Amniotic stem cell (primary cell): ENCODE measurements at places on chromosomes 3 and 15.

- no peak for DNase-seq
These were observed 230.8 kb downstream of the FEZF2 start for GRCh38 chr3:62142331-62143085.

GRCh38 chr15:92343924-92344643 is 49.6 kb upstream of the ST8SIA2 start:
- DNase-seq = no peak

DNA sequence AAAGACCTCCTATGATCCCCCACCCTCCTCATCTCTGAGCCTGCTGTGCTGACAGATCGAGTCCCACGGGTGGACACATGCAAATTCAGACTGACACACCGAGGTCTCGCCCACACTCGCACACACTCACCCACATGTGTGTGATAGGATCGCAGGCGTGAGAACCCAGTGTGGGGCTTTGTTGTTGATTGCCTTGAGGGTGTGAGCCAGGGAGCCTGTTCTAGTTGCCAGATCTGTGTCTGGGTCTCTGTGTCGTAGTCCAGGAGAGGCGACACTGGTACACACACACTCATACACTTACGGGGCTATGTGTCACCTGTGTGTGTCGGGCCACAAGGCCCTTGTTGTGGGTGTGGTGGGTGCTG is 2.0 kb downstream of the EPHB3 start:
- DNase-seq = no peak

DNA sequence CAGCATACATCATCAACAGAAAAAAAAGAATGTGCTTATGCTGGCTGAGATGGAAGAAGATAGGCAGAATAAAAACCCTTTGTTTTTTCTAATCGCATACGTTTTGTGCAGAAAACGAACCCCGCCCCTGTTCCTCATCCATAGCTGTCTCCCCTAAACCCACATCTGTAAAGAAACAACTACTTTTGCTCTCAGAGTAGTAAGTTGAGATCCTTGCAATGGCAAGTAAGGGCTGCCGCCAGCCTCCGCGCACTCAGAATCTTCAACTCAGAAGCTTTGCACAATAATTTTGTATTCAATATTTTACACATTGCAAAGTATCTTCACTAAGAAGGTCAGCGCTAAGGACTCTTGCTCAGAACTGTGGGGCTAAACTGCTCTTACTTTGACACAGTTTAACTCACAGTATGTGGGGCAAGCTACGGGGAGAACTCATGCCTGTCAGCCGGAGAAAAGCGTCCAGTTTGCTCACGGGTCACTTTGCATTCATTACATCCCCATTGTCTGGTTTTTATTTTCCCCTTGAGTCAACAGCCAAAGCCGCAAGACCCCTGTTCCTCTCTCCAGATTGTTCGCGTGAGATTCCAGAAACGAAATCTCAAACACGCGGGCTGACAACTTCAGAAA is 1.0 kb downstream of the LYSMD4 start:
- no peak for DNase-seq

GRCh38 chr3:13452490-13453335 is 27.4 kb upstream of the HDAC11 start:
- DNase-seq = peak; percentile 25

DNA sequence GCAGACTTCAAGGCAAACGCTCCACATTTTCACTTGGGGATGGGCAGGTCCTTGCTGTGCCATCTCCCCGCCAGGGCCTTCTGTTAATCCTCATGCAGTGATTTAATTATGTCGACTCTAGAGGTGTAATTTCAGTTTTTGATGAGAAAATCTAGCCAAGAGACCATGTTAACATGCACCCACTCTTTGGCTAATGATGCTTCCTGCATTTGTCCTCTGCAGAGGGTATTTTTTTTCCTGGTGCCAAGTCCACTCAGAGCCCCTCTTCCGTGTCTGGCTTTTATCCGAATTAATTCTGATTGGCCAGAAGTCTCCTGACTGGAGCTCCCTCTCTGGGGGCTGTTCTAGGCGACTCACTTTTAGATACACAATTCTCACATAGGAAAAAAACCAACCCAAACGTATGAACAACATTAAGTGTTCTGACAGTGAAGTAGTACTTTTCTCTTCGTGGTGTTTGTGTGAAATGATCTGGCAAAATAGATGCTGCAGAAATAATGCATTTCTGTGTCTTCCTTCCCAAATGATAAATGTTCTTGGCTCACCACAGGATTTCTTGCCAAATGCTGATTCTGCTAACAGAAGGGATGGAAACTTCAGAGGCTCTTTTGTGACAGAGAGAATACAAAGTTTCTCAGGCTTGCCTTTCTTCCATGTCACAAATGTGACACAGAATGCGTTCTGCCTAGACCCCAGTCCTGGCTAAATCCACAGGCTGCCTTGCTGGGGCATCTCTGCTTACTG is 190.0 kb downstream of the CACNA2D3 start:
- DNase-seq = no peak

DNA sequence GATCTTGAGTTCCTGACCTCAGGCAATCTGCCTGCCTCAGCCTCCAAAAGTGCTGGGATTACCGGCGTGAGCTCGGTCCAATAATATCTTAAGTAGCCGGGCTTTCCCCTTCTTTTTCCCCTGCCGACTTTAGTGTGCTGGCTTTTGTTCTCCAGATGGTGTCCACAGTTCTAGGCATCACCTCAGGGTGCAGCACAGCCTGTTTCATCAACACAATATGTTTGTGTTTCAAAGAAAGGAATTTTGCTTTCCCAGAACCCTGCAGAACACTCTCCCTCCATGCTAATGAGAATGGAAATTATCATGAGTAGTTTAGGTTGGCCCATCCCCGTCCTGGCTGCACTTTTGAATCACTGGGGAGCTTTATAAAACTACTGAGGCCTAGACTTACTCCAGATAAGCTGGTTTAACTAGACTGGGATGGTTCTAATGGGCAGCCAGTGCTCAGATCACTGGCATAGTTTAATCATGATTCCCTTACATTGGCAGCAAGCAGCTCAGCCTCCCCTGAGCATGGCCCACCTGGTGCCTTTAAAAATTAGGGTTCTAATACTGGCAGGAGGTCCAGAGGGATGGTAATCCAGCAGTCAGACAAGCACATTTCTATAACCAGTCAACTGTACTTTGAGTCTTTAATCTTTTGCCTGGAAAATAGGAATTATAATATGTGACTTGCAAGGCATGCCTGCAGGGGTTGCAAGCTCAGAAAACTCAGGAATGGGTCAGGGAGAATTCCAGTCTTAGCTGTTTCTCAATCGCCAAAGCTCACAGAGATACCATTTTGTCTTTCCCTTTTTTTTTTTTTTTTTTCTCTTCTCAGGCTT is 127.6 kb upstream of the RASGRP1 start:
- no peak for DNase-seq

DNA sequence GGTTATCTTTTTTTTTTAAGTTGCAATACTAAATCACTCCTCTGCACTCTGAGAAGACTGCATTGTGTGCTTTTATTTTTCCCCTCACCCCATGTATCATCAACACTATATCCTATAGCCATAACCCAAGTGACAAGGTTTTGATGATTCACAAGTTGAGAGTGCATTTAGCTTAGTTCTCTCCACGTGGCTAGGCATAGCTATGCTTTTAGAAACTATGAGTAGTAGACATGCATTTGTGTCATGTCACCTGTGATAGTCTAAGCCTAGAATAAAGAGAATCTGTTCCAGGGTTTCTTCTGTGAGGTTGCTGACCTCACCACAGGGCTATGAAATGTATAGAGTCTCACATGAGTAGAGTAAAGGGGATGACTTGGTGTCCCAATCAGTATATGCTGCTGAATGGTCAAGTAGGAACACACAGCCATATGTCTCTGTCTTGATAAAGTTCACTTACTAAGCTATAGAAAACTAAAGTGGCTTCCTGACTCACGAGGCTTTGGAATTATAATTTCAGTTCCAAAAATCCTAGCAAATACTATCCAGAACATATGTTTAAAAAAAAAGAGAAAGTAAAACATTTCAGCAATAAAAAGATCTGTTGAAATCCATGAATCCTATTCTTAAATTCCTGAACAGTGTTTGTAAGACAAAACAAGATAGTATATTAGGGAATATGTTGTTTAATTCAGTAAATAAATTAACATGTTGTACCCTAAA is 206.3 kb downstream of the LSAMP start:
- DNase-seq = no peak

DNA sequence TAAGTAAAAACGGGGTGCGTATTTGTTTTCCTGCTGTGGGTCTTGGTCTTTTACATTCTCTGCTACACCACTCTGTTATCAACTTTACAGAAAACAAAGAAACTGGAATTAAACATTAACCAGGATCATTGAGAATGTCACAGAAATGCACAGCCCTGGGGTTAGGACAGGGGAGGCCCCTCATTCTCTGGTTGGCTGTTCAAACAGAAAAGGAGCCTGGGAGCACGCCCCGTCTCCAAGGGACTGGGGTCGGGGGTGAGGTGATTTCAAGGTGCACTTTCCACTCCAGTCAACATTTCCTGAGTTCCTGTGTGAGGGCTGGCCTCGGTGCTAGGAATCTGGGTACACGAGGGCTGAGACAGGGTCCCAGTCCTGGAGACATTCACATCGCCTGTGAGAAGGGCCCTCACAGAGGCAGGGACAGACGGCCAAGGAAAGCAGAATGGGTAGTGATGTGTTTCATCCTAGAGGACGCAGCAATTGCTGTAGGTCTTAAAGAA is 30.3 kb downstream of the CPN2 start:
- no peak for DNase-seq

DNA sequence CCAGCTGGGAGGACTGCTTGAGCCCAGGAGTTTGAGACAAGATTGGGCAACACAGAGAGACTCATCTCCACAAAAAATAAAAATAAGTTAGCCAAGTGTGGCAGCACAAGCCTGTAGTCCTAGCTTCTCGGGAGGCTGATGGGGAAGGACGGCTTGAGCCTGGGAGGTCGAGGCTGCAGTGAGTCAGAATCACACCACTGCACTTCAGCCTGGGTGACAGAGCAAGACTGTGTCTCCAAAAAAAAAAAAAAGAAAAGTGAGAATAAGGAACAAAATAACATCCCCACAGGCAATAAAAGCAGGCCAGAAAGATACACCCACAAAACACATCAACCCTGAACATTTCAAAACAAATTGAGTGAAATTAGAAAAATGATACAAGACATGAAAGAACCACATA is 48.7 kb upstream of the OCA2 start:
- DNase-seq = no peak

DNA sequence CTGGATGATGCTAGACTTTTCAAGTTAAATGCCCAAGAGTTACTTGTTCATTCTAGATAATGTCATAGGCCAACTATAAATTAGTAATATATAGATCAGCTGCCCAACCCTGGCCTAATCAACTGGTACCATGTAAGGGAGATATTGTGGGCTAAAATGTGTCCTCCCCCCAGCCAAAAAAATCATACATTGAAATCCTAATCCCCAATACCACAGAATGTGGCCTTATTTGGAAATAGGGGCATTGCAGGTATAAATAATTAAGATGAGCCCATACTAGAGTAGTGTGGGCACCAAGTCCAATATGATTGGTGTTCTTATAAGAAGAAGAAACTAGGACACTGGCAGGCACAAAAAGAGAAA is 92.5 kb downstream of the RPL22L1 start:
- no peak for DNase-seq

GRCh38 chr3:167606836-167607235 is 46.9 kb downstream of the WDR49 start:
- no peak for DNase-seq

DNA sequence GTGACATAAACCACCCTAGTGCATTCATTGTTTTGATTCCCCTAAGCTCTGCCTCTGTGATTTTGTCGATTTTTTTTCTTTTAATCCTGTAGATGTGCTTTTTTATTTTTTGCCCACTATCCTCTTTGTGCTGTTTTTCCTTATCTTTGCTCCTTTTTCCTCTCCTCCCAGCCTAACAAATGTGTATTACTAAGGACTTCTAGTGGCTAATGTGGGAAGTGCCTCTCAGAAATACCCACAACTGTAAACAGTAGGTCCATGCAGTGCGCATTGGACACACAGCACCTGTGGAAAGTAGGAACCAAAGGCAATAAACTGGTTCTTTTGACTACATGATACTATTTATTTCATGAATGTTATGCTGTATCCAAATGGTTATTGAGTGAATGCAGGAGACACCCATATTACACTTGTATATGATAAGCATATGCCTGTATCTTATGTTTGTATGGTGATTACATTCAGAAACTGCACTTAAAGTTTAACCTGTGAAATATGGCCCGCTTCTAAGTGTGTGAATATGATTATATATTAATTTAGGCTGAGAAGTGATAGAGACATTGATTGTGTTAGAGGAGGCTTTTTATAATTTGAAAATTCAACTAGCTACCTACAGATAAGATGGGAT is 147.8 kb downstream of the PLCL2 start:
- no peak for DNase-seq

GRCh38 chr15:92385096-92385495 is 8.6 kb upstream of the ST8SIA2 start:
- no peak for DNase-seq

DNA sequence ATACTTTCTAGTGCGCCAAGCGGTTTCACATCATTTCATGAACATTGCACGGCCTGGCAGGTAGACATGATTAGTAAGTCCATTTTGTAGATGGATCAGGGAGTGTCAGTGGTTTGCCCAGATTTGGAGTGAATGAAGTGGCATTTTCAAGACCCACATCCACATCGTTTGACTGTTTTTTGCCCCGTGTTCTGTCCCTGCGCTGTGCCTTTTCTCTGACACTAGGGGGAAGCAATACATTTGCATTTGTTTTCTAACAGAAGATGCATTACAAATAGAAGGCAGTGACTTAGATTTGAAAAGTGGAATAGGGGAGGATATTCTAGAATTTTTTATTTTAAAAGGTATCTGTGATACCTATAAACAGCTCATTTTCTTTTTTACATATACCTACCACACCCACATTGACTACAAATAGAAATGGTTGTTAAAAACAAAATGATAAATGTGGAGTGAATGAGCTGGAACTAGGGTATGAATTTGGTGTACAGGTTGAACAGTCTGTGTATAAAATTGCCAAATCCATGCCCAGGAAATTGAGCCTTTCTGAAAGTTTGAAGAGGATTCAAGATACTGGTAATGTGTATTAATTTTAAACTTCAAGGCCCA is 98.0 kb downstream of the USP13 start:
- DNase-seq = no peak

DNA sequence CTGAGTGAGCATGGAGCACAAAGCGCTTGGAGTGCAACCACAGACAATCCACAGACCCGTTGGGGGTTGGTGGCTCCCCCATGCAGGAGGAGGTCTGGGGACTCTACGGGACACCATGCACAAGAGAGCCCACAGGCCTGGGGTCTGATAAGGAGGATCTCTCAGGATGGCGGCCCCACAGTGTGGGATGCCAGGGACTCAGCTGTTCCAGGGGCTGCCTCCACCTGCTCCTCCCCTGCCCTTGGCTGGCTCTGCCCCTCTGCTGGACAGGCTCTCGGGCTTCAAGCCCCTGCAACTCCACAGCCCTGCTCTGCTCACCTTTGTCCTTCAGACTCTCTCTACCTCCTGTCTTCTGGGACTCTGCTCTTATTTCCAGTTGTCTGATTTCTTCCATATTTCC is 184.5 kb upstream of the CHRNA7 start:
- DNase-seq = no peak
